ENCODE measurements at places on chromosomes 7 and 10.

GRCh38 chr7:50863053-50863452, 80.4 kb upstream of the GRB10 start:
- no peak for DNase-seq

GRCh38 chr10:124185084-124185483, 91.7 kb upstream of the CHST15 start:
- no peak for DNase-seq

DNA sequence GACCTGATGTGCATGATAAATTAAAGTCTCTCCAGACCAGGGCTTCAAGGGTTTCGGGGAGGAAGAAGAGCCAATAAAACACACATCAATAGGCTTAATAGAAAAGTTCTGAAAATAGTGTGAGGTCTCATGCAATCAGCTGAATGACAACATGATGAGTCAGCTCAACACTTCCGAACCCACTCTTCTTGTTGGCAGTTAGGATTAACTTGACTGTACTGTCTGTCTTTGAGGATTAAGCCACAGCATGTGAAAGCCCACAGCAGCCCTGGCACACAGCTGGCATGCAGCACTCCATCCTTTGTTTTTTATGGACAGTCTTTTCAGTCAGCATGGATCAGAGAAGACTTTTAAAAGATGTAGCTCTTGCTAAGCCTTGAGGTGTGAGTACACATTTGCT, 526.9 kb upstream of the VSTM2A start:
- DNase-seq = no peak

GRCh38 chr10:110074298-110074697, 66.5 kb downstream of the ADD3 start:
- DNase-seq = no peak

- no peak for DNase-seq
These were observed 755 bp downstream of the FRMPD2 start for GRCh38 chr10:48273741-48274140.

DNA sequence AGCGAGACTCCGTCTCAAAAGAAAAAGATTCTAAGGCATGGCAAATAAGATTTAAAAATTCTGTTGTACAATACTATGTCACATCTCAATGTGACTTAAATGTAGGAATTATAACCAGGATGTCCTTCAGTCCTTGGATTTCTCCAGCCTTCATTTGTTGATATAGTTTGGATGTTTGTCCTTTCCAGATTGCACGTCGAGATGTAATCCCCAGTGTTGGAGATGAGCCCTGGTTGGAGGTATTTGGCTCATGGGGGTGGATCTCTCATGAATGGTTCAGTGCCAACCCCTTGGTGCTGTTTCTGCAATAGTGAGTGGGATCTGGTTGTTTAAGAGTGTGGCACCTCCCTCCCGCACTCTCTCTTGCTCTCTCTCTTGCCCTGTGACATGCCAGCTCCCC, 12.8 kb upstream of the ACHE start:
- DNase-seq = no peak

GRCh38 chr10:78301481-78301880, 267.8 kb downstream of the RPS24 start:
- DNase-seq = no peak

- peak; percentile 60 for DNase-seq
These were observed 86.8 kb upstream of the KMT2C start for GRCh38 chr7:152522571-152523067.

- no peak for DNase-seq
These were observed 335.4 kb upstream of the MEOX2 start for GRCh38 chr7:16021851-16022250.

DNA sequence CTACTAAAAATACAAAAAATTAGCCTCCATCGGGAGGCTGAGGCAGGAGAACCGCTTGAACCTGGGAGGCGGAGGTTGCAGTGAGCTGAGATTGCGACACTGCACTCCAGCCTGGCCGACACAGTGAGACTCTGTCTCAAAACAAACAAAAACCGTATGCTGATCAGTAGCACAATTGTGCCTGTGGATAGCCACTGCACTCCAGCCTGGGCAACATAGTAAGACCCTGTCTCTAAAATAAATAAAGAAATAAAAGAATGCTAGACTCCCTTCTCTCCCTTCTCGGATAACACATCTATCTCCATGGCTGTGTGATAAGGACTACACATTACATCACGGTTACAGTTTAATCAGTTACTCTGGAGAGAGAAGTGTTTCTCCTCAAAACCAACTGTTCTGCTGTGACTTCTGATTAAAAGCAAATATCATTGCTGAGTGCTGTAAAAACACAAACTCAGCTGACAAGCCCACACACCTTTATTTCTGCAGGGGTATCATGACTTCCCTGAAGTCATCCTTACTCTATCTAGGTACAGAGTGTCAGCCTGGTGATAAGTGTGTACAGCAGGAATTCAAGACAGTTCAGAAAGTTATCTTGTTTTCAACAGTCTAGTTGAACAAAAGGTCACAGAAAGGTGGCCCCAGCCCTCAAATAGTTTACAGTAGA, 5.3 kb upstream of the ARHGAP19 start:
- DNase-seq = no peak

GRCh38 chr7:108109221-108109908, 20.8 kb downstream of the LAMB4 start:
- peak; percentile 18 for DNase-seq

GRCh38 chr10:120996456-120997034, 145.4 kb downstream of the WDR11 start:
- DNase-seq = no peak

DNA sequence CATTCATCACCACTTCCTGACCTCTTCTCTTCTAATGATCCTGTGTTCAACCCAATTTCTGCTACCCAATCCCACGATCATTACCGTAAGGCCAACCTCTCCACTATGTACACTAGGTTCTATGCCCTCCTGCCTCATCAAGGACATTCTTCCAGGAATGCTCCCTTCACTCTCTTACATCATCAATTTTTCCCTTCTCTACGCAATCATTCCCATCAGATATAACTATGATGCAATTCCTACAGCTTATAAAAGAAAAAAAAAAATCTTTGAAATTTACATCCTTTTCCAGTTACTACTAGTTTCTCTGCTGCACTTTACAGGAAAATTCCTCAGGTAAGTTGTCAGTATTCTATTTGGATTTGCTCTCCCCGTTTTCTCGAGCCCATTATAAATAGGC, 30.8 kb upstream of the GPR22 start:
- no peak for DNase-seq

GRCh38 chr7:26208040-26208439, 6.5 kb downstream of the CBX3 start:
- no peak for DNase-seq

- no peak for DNase-seq
These were observed 11.5 kb downstream of the CREB3L2 start for GRCh38 chr7:137990251-137990941.

GRCh38 chr7:148110097-148110868, 480.3 kb upstream of the C7orf33 start:
- DNase-seq = no peak

GRCh38 chr10:132929953-132930548, 12.3 kb downstream of the CFAP46 start:
- no peak for DNase-seq

- no peak for DNase-seq
These were observed 34.3 kb upstream of the CACNA2D1 start for GRCh38 chr7:82477733-82478515.

All from NCI-H345 (cell line).